ENCODE measurements at places on chromosomes 13 and 19.

DNA sequence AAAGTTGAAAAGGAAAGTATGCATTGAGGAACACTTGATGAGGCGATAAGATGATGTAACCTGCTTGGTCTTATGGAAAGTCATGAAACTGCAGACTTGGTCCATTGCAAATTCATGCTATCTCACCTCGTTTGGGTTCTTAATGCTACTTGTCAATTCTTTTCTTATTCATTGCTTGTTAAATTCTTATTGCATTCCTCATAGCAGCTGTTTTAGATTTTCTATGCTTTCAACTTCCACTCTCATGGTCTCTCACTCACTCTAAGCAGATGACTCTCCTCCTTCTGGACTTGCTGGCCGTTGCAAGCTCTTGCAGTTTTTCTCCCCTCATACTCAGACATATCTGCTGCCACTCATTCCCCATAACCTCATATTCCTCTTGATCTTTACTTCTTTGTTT, 67.8 kb upstream of the CSNK1A1L start:
- DNase-seq, result no peak

- no peak for DNase-seq
Measured at GRCh38 chr19:58510084-58510862, 1.5 kb downstream of the SLC27A5 start.

- DNase-seq, result no peak
Measured at GRCh38 chr13:30580852-30581502, 36.7 kb upstream of the USPL1 start.

DNA sequence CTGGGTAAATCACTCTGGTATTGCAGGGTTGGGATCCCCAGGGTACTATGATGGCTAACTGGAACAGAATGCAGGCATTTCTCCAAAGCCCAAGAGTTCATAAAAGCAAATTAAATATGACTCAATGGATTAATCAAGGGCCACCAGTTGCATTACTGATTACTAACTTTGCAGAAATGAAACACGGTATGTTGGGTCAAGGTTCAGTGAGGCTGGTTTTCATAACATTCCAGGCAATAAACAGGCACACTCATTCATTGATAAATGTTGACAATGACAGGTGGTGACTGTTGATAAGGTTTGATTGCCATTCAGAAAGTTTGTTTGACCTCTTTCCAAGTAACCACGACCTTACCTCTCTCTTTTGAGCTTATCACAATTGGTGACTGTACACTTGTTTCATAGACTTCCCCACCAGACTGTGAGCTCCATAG, 506 bp upstream of the AP1M1 start:
- DNase-seq, result no peak

DNA sequence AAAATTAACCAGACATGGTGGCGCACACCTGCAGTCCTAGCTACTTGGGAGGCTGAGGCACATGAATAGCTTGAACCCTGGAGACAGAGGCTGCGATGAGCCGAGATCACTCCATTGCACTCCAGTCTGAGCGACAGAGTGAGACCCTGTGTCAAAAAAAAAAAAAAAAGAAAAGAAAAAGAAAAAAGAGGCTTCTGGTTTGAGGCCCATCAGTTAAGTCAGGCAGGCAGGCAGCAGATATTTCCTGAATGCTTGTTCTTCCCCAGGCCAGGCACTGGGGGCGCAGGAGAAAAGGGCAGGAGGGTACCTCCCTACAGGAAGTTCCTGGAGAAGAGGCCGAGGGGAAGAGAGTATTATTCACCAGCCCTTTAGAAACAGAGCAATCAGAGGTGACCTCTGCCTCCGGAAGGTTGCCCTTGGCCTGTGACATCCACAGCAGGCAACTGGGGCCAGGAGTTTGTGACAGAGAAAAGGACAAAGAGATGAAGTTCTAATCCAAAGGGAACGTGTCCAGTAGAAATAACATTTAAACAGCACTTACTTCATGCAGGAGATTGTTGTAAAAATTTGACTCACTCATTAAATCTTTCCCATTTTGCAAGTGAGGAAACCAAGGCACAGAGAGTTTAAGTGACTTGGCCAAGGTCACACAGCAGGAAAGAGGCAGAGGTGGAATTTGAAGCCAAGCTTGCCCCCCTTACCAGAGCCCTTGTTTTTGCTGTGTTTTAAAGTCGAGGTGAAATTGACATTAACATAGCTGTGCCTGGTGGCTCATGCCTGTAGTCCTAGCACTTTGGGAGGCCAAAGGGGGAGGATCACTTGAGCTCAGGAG, 4.3 kb upstream of the RLN3 start:
- DNase-seq, result peak; percentile 49

GRCh38 chr19:43148233-43148632, 38.1 kb downstream of the PSG5 start:
- no peak for DNase-seq

DNA sequence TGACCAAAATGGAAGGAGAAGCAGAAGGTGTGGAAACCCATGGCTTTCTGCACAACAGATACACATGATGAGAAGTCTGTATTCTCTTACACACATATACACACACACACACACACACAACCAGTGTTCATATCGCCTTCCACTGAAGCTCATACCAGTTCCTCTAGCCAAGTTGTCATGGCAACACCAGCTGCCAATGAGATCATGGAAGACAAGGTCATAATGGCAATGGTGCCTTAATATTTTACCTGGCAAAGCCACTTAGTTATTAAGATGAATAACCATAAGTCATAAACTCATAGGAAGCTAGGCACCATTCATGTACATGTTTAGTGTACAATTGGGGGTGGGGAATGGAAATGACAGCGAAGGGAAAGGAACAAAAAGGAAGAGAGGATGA, 2.6 kb upstream of the DHRS12 start:
- DNase-seq, result no peak

DNA sequence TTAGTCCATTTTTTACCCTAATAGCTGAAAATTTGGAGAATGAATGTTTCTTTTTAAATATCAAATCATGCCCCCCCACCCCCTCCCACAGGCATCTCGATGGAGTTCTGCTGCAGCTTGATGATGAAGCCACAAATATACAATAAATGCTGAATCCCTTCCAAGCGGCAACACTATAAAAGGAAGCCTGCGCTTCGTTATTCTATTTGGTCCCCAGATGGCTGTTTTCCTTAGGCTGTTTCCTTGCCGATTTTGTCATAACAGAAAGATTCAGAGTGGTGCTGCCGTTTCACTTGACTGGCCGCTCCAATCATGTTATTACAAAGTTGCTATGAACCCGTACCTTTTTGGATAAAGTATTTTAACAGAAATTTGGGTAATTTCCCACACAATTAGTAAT, 79.5 kb downstream of the MYO16 start:
- DNase-seq, result no peak

DNA sequence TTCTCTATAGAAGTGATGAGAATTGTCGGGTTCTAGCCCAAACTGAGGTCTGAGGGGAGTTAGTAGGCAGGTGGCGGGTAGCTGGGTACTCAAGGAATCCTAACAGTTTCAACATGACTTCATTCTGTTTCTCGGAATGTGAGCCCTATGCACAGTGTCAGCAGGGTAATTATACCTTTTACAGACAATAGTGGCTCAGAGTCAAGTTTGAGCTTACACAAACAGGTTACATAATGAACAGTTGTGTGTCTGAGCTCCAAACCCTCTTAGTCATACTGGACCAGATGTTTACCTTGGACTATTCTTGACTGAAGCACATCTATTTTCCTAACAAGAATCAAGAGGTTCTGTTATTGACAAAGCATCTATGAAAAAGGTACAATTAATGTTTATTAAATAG, 1066.7 kb upstream of the PCDH20 start:
- DNase-seq, result no peak

DNA sequence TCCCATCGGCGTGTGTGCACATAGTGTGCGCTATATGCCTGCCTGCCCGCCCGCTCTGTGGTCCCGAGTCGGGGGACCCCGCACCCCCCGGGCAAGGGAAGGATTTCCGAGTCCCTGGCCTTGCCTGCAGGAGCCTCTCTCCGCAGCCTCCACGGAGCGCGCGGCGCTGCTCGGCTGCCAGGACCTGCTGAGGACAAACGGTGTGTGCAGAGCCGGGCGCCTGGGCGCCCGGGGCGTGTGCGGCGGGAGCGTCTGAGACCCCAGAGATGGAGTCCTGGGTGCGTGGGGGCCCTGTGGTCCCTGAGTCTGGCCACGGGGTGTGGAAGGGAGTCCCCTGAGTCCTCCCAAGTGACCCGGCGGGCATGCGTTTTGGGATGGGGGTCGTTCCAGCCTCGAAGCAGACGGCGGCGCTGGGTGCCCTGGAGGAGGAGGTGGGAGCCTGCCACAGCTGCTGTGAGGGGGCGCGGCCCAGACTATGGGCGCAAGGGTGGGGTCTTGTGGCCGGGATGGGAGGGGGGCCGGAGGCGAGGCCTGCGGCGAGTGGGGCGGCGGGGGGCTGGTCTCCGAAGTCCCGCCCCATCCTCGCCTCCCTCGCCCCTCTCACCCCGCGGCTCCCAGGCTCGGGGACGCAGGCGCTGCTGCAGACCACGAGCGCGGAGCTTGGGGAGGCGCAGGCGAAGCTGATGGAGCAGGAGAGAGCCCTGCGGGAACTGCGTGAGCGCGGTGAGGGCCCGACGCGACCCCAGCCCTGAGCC, 25.3 kb downstream of the CLEC4M start:
- no peak for DNase-seq

DNA sequence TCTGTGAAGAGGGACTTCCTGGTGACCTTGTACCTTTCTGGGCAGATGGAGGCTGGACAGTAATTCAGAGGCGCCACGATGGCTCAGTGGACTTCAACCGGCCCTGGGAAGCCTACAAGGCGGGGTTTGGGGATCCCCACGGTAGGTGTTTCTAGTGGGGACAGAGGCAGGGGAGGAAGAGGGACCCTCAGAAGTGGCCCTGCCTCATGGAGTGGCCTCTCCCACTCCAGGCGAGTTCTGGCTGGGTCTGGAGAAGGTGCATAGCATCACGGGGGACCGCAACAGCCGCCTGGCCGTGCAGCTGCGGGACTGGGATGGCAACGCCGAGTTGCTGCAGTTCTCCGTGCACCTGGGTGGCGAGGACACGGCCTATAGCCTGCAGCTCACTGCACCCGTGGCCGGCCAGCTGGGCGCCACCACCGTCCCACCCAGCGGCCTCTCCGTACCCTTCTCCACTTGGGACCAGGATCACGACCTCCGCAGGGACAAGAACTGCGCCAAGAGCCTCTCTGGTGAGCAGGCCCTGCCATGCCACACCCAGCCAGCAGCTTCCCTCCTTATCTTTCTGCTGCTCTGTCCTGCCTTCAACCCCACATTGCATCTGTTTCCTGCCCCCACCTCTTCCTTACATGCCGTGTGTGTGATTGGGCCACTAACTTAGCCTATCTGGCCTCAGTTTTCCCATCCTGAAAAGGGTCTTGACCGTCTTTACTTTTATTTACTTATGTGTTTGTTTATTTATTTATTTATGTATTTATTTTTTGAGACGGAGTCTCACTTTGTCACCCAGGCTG, 7.3 kb downstream of the ANGPTL4 start:
- no peak for DNase-seq

GRCh38 chr19:46126086-46126580, 1.6 kb upstream of the IGFL3 start:
- DNase-seq, result no peak

DNA sequence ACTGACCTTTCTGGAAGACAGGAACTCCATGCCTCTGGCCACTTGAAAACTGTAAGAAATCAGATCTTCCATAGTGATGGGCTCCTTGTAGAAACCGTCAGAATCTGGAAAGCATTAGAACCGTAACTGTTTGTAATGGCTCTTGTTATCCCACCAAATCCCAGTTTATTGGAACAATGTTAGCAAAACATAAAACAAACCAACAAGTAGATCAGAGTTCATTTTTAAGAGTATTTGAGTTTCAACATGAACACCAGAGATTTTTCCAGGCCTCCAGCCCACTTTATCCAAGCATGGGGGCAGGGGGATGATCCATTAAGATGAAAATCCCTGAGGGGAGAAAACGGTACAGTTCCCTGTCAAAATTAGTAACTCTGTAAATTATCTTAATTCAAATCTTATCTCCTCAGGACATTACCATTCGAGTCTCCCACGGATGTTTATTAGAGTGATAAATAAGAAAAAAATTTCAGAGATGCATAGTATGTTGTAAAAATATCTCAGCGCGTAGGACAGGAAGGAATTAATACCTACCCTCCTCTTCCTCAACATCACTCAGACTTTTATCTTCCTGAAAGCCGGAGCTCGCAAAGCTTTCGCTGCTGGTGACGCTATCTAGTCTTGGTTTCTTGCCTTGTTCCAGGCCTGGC, 172.5 kb downstream of the FLT1 start:
- no peak for DNase-seq

DNA sequence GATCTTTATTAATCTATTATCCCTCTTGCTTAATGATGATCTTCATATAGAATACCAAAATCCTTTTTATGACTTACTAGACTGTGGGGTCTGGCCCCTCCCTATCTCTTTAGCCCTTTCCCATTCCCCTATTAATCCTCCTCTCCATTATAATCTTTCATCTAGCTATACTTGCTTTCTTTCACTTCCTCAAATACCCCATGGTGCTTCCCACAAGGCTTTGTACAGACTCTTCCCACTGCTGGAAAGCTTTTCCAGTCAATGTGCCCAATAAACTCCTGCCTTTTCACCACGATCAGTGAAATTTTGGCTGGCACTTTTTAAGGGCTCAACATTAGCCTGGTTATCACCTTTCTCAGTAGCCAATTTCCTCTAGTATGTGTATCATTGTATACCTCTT, 3.2 kb upstream of the EBPL start:
- no peak for DNase-seq

DNA sequence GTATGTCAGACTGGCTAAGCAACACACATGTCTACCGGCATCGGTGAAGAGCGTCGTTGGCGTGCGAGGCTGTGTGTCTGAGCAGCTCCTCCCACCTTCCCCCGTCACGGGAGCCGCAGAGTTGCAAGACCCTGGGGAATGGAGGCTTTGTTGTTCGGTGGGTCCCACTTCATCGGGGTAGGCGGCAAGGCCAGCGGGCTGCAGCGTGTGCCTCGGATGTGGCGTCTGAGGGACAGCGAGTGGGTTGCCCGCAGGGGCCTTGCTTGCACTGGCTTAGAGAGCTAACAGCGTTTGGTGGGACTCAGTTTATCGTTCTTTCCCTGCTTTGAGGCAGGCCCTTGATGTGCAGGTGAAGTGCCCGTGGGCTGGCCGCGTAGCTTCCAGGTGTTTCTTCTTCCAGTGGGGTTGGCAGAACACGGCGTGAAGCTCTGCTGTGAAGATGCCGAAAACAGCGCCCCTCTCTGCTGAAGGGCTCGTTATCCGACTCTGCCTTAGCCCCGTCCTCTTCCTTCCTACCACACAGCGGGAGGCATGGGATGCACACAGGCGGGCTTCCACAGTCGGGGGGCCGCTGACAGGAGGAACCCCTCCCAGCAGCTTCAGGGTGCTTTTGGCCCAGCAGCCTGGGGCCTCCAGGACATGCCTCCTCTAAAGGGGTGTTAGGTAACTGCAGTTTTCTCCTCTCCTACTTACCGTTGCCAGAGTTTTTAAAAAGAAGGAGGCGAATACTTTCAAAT, 85.2 kb downstream of the ATP11A start:
- DNase-seq, result no peak

DNA sequence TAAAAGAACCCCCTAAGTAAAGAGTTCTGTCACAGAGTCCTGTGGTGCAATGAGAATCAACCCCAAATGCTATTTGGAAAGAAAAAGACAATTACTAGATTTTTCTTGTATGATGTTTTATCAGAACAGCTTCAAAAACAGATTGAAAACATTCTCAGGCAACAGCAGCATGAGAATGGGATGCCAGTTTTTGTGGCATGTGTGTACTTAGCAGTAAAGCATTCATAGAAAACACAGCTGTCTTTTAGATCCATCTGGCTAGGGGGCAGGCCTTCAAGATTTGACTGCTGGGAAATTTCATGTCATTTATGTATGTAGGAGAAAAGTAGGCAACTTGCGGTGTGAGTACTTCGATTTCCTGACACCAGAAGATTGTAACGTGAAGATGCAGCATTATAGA, 170.5 kb upstream of the HTR2A start:
- DNase-seq, result no peak
